ENCODE measurements at places on chromosomes 3 and 15.

GRCh38 chr15:101477851-101478362, 11.6 kb downstream of the PCSK6 start:
- DNase-seq, result no peak

GRCh38 chr3:15456321-15456720, 28.9 kb downstream of the EAF1 start:
- no peak for DNase-seq

DNA sequence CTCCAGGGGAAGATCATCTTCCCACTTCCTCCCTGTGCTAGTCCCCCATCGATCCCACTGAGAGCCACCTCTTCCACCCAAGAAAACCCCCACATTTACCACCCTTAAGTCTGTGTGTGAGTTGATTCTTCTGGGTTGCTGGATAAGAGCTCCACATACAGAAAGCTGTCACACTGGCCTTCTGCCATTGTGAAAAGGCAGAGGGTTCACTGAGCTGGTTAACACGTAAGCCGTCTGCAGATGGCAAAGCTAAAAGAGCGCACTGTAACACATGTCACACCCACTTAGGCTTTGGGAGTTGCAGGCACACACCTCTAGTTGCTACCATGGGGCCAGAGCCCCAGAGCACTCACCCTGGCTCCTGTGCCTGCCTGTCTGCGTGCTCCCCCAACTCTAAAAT, 309.8 kb upstream of the LRRC3B start:
- no peak for DNase-seq

DNA sequence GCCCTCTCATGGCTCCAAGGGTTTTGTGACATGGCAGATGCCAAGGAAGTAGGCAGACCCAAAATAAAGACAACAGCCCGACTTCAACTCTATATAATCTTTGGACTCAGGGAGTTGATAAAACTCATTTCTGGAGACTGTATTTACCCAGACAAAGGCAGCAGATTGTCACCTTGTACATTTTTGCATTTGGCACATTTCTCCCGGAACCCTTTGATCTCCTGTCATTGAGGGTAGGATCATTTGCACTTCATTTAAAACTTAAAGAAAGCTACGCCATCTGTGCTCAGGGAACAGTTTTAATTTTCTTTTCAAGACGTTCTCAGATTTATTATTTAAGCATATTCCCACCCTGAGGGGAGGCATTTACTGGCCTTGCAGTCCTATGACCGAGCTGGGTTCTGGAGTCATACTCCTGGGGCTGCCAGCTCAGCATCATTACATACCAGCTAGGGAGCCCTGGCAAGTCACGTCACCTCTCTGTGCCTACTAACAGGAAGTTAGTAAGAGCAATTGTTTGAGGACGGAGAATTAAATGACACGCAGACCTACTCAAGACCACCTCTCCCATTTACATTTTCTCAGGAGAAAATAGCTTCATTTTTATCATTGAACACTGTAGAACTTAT, 5.9 kb downstream of the CDCP1 start:
- no peak for DNase-seq

- DNase-seq, result no peak
Measured at GRCh38 chr3:161070252-161070930, 34.8 kb downstream of the B3GALNT1 start.

GRCh38 chr3:57826952-57827723, 71.0 kb downstream of the SLMAP start:
- no peak for DNase-seq

GRCh38 chr3:52237657-52238172, 1.2 kb downstream of the TWF2 start:
- DNase-seq, result no peak

DNA sequence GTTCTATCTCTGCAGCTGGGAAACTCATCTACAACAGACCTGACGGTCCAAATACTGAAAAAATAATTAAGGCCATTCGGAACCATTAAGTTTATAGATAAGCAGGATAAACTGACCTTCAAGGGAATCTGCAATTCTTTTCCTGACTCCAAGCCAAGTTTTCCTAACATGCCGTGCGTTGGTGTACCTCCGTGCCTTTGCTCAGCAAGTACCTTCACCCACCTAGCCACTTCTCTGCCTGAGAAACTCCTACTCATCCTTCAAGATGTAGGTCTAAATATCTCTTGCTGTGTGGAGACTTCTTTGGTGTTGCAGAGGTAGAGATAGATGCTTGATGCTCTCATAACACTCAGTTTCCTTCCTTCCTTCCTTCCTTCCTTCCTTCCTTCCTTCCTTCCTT, 24.2 kb upstream of the BNC1 start:
- DNase-seq, result no peak

DNA sequence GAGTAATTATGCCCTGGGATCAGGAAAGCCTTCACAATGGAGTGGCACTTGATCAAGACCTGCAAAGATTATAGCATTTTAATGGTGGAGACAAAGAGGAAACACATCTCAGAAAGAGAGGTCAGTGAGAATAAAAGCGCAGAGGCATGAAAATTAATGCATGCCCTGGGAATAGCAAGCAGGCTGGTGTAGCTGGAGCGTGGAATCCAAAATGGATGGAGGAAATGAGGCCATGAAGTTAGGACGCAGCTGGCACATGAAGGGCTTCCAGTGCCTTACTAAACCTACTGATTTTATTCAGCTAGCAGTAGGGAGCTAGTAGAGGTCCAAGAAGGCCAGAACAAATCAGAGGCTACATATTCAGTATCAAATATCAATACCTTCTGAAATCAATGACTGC, 38.1 kb downstream of the TMEM212 start:
- DNase-seq, result no peak

- DNase-seq, result no peak
Measured at GRCh38 chr15:46322753-46323152, 687.9 kb downstream of the SQOR start.

- no peak for DNase-seq
Measured at GRCh38 chr3:194177141-194177540, 41.2 kb downstream of the HES1 start.

- DNase-seq, result no peak
Measured at GRCh38 chr3:122104515-122105194, 49.5 kb downstream of the CD86 start.

DNA sequence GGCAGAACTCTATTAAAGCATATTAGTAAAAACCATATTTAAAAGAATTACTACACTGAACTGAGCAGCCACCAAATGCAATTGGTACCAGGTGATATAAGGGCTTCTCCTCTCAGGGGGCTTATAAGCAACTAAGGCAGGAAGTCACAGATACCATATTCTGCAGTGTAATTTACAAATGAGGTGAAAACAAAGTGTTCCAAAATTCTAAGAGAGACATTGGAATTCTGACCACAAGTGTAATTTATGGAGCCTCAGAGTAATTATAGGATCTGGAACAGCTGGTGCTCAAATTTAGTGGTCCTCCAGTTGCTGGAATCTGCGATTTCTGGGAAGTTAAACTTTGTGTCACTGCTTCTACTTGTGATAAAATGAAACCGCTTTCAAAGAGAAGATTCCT, 3.1 kb upstream of the NR1I2 start:
- no peak for DNase-seq

DNA sequence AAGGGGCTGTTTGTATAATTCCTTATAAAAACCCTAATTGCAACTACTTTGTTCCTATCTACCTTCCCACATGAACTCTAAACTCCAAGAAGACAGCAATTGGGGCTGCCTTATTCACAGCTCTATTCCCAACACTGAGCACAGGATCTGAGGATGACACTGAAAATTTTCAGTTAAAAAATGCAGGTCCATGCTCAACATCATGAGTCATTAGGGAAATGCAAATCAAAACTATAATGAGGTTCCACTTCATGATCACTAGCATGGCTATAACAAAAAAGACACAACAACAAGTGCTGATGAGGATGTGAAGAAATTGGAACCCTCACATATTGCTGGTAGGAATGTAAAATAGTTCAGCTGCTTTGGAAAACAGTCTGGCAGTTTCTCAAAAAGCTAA, 12.9 kb downstream of the SUMF1 start:
- no peak for DNase-seq

GRCh38 chr15:96079882-96080281, 250.6 kb upstream of the NR2F2 start:
- no peak for DNase-seq

- no peak for DNase-seq
Measured at GRCh38 chr15:36791844-36792571, 212.6 kb downstream of the CDIN1 start.

- no peak for DNase-seq
Measured at GRCh38 chr3:184443831-184444230, 64.0 kb downstream of the CHRD start.

- DNase-seq, result no peak
Measured at GRCh38 chr3:118400886-118401285, 633.8 kb downstream of the IGSF11 start.

- DNase-seq, result no peak
Measured at GRCh38 chr15:22908830-22909229, 70.4 kb downstream of the NIPA2 start.

- DNase-seq, result no peak
Measured at GRCh38 chr3:160312014-160312624, 86.9 kb downstream of the C3orf80 start.

DNA sequence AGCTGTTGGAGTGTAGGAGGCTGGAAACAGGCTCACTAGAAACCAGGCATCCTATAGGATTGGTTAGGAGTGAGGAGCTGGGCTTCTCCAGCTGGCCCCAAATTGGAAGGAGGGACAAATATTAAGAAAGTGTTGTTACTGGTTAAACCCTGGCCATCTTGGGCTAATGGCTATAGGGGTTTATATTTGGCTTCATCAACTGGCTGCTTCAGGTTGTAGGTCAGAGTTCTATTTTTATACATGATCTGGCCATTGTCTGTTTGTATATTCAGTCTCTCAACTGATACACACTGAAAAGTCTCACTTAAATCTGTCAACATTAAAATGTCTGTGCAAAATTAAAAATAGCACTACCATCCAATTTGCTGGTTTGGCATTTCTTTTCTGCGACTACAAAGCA, 70.2 kb upstream of the ARRDC4 start:
- no peak for DNase-seq

- no peak for DNase-seq
Measured at GRCh38 chr3:107124885-107125284, 252.4 kb upstream of the CCDC54 start.

DNA sequence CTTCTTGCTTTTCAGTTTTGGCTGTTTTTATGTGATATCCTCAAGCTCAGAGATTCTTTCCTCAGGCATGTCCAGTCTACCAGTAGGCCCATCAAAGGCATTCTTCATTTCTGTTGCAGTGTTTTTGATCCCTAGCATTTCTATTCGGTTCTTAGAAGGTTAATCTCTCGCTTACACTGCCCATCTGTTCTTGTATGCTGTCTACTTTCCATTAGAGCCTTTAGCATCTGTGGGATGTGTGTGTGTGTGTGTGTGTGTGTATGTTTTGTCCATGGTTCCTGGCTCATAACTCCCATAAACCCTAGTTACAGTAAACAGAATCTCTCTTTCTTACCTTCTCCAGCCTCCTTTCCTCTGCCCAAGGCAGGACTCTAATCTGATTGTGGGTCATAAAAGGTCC, 5.1 kb upstream of the SLC22A13 start:
- DNase-seq, result no peak

- DNase-seq, result no peak
Measured at GRCh38 chr3:42667096-42667522, 13.6 kb downstream of the ZBTB47 start.

GRCh38 chr15:58495891-58496408, 64.2 kb downstream of the LIPC start:
- DNase-seq, result no peak

DNA sequence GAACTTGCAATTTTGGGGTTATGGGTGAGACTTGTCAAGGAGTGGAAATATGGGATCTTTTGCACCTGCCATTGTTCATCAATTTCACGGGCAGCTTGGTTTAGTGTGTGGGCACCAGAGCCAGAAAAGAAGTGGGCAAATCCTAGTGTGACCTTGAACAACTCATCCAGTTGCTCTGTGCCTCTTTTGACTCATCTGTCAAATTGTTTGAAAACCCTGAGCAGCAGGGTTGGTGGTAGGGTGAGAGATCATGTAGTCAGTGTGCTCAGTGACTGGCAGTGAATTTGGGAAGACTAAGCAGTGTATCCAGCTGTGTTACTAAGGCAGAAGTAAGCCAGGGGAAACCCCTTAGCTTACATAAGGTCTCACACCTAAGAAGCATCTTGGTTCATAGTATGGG, 293.0 kb upstream of the TRIM42 start:
- DNase-seq, result no peak

- no peak for DNase-seq
Measured at GRCh38 chr3:142566096-142566495, 12.4 kb downstream of the ATR start.

- DNase-seq, result no peak
Measured at GRCh38 chr15:92586383-92586942, 69.1 kb downstream of the FAM174B start.
